Right renal cortex interstitium (tissue), 3 donors: ENCODE measurements at places on chromosomes 1 and 21. TPM values are rescaled to one million over a fixed set of nuclear protein-coding genes. Genes with fewer than 3 reads are reported as not detected.

DNA sequence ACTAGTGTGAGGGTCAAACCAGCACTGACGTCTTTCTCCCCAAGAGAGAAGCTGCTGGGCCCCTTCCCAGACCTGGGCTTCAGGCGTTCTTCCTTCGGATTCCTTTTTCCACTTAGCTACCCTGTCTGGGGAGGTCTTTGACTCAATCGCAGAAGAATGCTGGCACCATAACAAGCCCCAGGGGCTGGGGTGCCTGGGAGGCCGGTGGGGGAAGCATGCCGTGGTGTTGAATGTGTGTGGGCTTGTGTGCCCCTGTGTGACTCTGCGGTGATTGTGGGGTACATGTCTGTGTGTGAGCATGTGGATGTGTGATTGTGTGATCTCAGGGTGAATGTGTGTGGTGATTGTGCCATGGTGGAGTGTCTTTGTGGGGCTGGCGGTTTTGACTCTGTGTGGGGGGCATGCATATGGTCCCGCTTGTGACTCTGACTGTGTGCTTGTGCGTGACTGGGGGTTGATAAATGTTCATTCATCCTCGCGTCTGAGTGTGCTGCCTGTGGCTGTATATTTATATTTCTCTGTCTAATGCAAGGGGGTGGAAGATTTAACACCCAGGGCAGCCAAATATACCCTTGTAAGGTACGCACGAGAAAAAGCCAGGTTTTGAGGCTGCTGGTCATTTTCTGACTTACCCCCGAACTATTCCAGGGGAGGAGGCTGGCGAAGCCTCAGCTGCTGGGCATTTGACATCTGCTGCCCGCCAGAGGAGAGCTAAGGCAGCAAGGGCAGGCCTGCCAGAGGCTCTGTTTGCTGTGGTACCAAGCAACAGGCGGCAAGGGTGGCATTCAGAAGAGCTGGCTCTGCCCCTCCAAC lies 1.1 kb upstream of the SYNC start:
- DNase-seq: no peak

Gene GNG12
- 112 TPM for polyA plus RNA-seq

- no peak for DNase-seq
Observed at GRCh38 chr1:10905841-10906655, 106.4 kb upstream of the TARDBP start.

GRCh38 chr1:226482196-226482595 lies 66.4 kb upstream of the STUM start:
- no peak for DNase-seq

Gene NR1I3
- polyA plus RNA-seq: 1.5 TPM

GRCh38 chr1:165688046-165688445 lies 10.3 kb downstream of the ALDH9A1 start:
- DNase-seq: no peak

GRCh38 chr21:42232176-42232825 lies 13.4 kb downstream of the ABCG1 start:
- DNase-seq: no peak

DNA sequence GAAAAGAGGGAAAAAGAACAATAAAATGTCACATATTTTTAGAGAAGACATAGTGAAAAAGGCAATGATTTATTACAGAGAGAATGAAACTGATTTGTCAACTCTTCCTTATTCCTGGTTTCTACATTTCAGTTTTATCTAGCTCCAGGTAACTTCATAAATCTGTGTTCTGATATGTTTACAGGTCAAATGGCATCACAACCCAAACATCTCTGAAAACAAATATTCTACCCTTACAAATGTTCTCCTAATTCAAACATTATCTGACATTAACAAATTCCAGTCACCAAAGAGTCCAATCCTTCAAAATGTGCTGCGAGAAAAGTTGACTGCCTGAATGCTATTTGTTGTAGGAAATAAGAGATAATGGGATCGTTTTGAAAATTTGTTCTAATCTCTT lies 20.2 kb downstream of the EXTL2 start:
- no peak for DNase-seq
